Hematopoietic multipotent progenitor cell (in vitro differentiated cells): ENCODE measurements at places on chromosomes 1 and 21.

GRCh38 chr1:31063631-31064030 is 1.9 kb downstream of the PUM1 start:
- DNase-seq: no peak

- peak; percentile 72 for DNase-seq
Measured at GRCh38 chr21:45169001-45169400, 94.6 kb downstream of the ADARB1 start.

DNA sequence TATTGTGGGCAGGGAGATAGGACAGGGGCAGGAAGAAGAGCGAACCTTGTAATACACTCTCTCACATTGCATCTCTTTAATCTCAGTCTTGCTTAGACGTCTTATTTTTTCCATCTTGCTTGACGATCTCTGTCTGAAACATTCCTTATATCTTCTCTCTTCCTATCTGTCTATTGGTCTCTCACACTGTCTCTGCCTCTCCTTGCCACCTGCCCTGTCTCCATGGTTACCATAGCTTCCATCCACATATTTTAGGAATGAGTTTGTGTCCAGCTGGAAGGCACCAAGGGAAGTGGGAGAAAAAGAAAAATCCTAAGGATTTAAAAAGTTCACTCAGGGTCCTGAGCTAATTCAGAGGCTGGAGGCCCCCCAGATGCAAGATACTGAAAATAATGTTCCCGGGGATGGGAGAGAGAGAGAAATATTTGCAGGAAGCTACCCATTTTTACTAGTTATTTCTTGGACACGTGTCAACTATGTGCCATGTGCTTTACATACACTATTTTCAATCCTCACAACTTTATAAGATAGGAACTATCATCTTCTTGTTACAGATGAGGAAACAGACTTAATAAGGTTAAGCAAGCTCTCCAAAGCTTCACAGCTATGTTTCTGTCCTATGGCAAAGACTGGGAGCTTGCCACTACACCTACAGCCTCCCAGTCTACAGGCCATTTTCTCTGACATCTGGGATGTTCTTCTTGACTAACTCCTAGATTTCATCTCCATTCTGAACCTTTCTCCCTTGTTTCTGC is 933 bp downstream of the ANKRD34A start:
- no peak for DNase-seq

DNA sequence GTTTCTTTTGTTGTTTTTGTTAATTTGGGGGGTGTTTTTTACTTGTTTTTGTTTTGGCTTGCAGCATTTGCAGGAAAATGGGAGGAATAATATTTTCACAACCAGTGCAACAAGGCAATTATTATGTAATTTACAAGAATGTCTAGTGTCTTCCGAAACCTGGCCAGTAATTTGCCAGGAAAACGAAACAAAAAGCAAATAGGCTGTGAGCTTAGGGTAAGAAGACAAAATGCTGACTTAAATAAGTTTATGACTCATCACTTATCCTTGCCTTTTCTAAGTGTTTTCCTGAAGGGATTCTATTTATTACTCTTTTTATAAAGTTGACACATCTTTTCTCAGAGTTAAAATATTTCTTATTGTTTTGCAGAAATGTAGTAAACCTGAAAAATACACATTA is 49.8 kb downstream of the KCNT2 start:
- DNase-seq: no peak

DNA sequence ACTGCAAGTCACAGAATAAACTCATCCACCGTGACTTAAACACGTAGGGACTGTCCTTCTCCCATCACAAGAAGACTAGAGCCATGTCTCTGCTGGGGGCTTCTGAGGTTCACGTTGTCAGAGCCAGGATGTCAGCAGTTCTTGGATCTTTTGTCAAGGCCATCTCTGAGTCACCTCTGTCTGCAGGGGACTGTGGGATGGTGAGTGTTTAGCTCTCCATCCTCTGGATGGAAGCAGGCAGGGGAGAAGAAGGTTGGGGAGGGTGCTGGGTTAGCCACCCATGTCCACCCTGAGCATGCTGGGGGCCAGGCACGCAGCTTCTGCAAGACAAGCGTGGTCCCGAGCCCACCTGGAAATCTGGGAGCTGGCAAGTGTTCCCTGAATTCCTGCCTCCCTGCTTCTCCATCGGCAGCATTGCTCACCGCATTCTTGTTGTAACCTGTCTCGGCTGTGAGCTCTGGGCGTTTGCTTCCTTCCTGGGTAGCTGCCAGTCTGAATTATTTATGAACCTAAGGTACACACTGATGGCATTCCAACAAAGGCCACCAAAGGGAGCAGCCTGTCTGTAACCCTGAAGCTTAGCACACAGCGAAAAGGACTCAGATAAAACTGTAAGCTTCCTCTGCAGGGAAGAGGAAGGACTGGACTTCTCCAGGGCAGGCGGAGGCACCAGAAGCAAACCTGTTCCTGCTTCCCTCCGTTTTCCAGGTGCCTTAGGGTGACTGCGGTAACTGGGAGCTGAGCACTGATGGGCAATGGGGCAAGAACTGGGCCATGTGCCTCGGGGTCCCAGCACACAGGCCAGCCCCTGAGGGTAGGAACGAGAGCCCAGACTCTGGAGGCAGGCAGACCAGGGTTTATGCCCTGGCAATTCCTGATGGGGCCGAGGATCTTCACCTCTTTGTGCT is 88.6 kb downstream of the RIPK4 start:
- no peak for DNase-seq

GRCh38 chr1:21251773-21252471 is 38.3 kb downstream of the ECE1 start:
- no peak for DNase-seq
